ENCODE measurements at places on chromosomes 3 and 15. TPM values are rescaled to one million over a fixed set of nuclear protein-coding genes. Genes with fewer than 3 reads are reported as not detected.
A peak's percentile ranks its signal among the peaks of the same experiment; 100 is the strongest.

- no peak overlapping the region for H3K4me3 ChIP-seq
- no peaks in the 10 kb centered on the region for H3K4me1 ChIP-seq
- H3K36me3 ChIP-seq, result no peaks in the 10 kb centered on the region
- no peak for DNase-seq
Observed at GRCh38 chr3:12340506-12340905, 51.6 kb downstream of the PPARG start.

Gene SPATA12
- total RNA-seq, result 0.12 TPM

GRCh38 chr3:20054549-20054987, 14.3 kb downstream of the KAT2B start:
- H3K36me3 ChIP-seq, result no peaks in the 10 kb centered on the region
- H3K27ac ChIP-seq, result no peak overlapping the region
- DNase-seq, result no peak
- no peaks in the 10 kb centered on the region for H3K27me3 ChIP-seq

GRCh38 chr15:93454788-93455187, 365.8 kb upstream of the RGMA start:
- no peaks in the 10 kb centered on the region for H3K27me3 ChIP-seq
- H3K27ac ChIP-seq, result peak overlapping the region; percentile 9
- H3K36me3 ChIP-seq, result no peaks in the 10 kb centered on the region
- DNase-seq, result no peak
- peaks cover 30% of the 10 kb centered on the region for H3K4me1 ChIP-seq

- no peak for DNase-seq
- H3K4me1 ChIP-seq, result no peaks in the 10 kb centered on the region
- no peaks in the 10 kb centered on the region for H3K36me3 ChIP-seq
- no peak overlapping the region for H3K27ac ChIP-seq
Observed at GRCh38 chr3:33313331-33313730, 36.1 kb downstream of the FBXL2 start.

Gene GATM
- 21.3 TPM for total RNA-seq

Gene COL8A1
- total RNA-seq, result not detected

Gene CD80
- total RNA-seq, result not detected

DNA sequence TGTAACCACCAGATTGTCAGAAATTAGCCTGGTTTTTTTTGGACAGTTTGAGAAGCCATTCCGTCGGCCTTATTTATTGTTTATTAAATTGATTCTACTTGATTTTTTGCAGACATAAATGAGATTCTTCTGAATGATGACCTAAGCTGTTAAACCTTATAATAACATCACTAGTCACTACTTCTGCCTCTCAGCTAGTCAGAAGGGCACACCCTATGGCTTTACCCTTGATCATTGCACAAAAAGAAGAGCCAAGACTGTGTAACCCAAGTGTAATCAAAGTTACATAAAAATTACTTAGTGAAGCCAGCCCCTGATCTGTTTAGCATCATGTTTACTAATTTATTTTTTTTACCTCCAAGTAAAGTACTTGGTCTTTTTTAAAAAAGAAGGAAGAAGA, 64.3 kb downstream of the CHL1 start:
- no peak overlapping the region for H3K27ac ChIP-seq
- no peak overlapping the region for H3K4me3 ChIP-seq
- H3K27me3 ChIP-seq, result no peaks in the 10 kb centered on the region

- H3K4me3 ChIP-seq, result no peak overlapping the region
- no peak overlapping the region for H3K27ac ChIP-seq
- H3K36me3 ChIP-seq, result no peaks in the 10 kb centered on the region
- H3K27me3 ChIP-seq, result no peaks in the 10 kb centered on the region
- no peak for DNase-seq
- peaks cover 16% of the 10 kb centered on the region for H3K4me1 ChIP-seq
Observed at GRCh38 chr3:134237454-134238145, 13.1 kb downstream of the RYK start.

DNA sequence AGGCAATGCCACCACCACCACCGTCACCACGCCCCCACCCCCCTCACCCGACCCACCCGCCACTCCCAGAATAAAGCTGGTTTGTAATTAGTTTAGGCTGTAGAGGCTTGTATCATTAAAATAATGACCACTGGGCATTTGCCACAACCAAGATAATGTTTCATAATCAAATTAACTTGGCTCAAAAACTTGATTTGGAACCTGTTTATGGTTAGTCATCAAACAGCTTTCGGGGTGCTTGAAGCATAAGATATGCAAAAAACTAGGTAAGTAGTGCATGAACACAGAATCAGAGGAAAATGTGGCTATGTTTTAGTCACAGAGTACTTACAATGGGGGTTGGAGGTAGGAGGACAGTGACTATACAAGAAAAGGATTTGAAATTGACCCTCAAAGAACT, 115.1 kb downstream of the FHIT start:
- no peak for DNase-seq
- H3K27me3 ChIP-seq, result no peaks in the 10 kb centered on the region
- peaks cover 6% of the 10 kb centered on the region for H3K4me1 ChIP-seq
- H3K27ac ChIP-seq, result no peak overlapping the region
- no peak overlapping the region for H3K4me3 ChIP-seq
- H3K36me3 ChIP-seq, result no peaks in the 10 kb centered on the region

Gene SIDT1
- total RNA-seq, result not detected

Gene IQCF5
- not detected for total RNA-seq

Gene NMNAT3
- 0.95 TPM for total RNA-seq

Gene LEO1
- total RNA-seq, result 43.9 TPM

- no peak overlapping the region for H3K27ac ChIP-seq
- no peaks in the 10 kb centered on the region for H3K27me3 ChIP-seq
- no peak for DNase-seq
- no peaks in the 10 kb centered on the region for H3K36me3 ChIP-seq
- peaks cover 47% of the 10 kb centered on the region for H3K4me1 ChIP-seq
Observed at GRCh38 chr15:73019601-73020146, 32.6 kb upstream of the NEO1 start.

Gene NEK10
- 0.54 TPM for total RNA-seq

- no peak overlapping the region for H3K27ac ChIP-seq
- no peaks in the 10 kb centered on the region for H3K4me1 ChIP-seq
- H3K36me3 ChIP-seq, result no peaks in the 10 kb centered on the region
Observed at GRCh38 chr3:141342386-141342785, 25.9 kb upstream of the ZBTB38 start.

DNA sequence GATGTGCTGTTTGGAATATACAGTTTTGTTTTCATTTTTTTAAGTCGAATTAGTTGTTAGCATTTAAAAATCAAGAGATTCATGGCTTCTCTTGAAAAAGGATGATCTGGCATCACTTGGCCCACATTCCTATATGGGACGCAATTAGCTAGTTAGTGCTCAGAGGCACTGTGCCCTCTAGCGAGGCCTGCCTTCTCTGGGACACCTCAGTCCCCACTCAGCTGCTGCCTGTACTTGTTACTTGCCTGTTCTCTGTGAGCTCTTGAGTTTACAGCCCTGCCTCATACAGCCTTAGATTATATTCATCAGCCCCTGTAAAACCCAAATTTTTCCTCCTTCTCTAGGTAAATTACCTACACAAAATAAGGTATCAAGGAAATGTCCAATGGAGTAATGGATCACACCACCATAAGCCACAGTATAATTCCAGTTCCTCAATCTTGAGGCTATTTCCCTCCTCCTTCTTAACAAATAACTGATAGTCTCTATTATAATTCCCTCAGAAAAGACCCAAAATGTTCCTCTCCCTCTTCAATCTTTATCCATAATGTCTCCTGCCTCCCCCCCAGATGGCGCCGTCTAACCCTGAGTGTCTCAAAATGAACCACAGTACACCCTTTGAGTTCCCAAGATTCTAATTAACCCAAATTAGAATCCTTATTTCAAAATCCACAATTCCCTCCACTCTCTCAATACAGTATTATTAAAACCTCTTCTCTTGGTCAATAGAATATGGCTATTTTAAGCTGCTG, 2.7 kb downstream of the ZMAT3 start:
- no peaks in the 10 kb centered on the region for H3K36me3 ChIP-seq
- H3K4me1 ChIP-seq, result peaks cover 21% of the 10 kb centered on the region
- DNase-seq, result peak; percentile 51
- H3K27ac ChIP-seq, result no peak overlapping the region

- H3K27me3 ChIP-seq, result peaks cover 39% of the 10 kb centered on the region
- H3K4me1 ChIP-seq, result peaks cover 13% of the 10 kb centered on the region
- no peak overlapping the region for H3K27ac ChIP-seq
Observed at GRCh38 chr15:101044625-101045235, 125.6 kb downstream of the LRRK1 start.

DNA sequence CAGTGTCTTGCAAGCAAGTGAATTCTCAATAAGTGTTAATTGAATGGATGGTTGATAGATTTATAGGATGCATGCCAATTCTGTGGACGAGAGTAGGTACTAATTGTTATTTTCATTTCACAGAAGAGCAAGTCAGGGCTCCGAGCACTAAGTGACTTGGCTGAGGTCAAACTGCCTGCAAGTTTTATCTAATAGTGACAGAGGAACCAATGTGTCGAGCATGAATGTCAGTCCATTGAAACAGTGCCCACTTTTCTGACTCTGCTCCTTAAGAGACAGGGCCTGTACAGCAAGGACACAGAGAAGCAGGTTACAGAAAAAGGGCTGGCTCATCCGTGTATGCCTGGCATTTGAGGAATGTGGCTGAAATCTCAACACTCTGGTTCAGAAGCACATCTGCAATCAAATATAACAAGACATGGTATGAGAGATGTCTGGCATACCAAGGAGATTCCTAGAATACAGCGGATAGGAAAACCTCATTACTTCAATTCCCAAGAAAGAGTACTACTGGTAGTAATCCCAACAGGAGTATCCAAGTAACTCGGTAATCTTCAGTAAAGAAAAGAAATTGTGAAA, 6.0 kb upstream of the B3GNT5 start:
- H3K27me3 ChIP-seq, result peaks cover 12% of the 10 kb centered on the region
- H3K4me1 ChIP-seq, result no peaks in the 10 kb centered on the region
- H3K36me3 ChIP-seq, result no peaks in the 10 kb centered on the region
- peak; percentile 11 for DNase-seq

Gene ZIC1
- total RNA-seq, result 0.84 TPM

DNA sequence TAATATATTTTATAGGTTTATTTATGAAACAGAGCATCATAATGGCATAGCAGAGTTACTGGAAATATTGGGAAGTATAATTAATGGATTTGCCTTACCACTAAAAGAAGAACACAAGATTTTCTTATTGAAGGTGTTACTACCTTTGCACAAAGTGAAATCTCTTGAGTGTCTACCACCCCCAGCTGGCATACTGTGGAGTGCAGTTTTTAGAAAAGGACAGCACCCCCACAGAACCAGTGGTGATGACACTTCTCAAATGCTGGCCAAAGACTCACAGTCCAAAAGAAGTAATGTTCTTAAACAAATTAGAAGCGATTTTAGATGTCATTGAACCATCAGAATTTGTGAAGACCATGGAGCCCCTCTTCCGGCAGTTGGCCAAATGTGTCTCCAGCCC, 58.1 kb downstream of the DNAH1 start:
- H3K4me3 ChIP-seq, result no peak overlapping the region
- no peak overlapping the region for H3K27ac ChIP-seq
- DNase-seq, result no peak
- H3K27me3 ChIP-seq, result peaks cover 26% of the 10 kb centered on the region
- no peaks in the 10 kb centered on the region for H3K36me3 ChIP-seq
- peaks cover 6% of the 10 kb centered on the region for H3K4me1 ChIP-seq

GRCh38 chr3:129045675-129046036, 14.9 kb upstream of the GP9 start:
- H3K4me3 ChIP-seq, result no peak overlapping the region
- no peak for DNase-seq
- no peaks in the 10 kb centered on the region for H3K36me3 ChIP-seq
- H3K4me1 ChIP-seq, result no peaks in the 10 kb centered on the region

- no peak overlapping the region for H3K4me3 ChIP-seq
- no peaks in the 10 kb centered on the region for H3K36me3 ChIP-seq
- peaks cover 18% of the 10 kb centered on the region for H3K4me1 ChIP-seq
- no peaks in the 10 kb centered on the region for H3K27me3 ChIP-seq
Observed at GRCh38 chr3:126438746-126439145, 36.9 kb downstream of the ZXDC start.

DNA sequence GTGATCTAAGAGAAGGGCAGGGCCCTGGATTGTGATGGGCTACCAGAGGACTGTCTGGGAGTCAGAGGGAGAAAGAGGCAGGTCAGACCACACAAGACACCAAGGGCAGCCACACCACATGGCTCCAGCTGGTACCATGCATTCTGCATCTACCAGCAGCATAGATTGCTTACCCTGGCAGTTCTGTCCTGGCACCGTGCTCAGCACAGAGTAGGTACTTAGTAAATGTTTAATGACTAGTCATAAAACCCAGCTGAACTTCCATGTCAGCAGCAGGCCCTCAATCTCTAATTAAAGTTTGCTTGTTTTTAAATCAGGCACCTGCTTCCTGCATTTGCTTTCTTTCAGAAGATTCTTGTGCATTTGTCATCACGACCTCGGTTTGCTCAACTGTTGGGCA, 77.3 kb upstream of the ATP2B2 start:
- H3K4me1 ChIP-seq, result no peaks in the 10 kb centered on the region
- no peak overlapping the region for H3K4me3 ChIP-seq
- H3K36me3 ChIP-seq, result no peaks in the 10 kb centered on the region
- no peak for DNase-seq
- H3K27me3 ChIP-seq, result no peaks in the 10 kb centered on the region

DNA sequence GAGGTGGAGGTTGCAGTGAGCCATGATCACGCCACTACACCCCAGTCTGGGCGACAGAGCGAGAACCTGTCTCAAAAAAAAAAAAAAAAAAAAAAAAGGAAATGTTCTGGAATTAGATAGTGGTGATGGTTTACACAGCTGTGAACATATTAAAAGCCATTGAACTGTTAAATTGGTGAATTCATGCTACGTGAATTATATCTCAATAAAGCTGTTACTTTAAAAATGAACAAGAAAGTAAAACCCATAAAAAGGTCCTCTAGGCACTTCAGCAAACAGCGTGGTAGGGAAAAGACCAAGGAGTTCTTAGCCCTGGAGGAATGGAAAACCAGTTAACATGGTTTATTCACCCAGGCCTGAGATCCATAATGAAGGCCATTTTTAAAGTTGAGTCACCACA, 180.1 kb downstream of the ATG7 start:
- no peak for DNase-seq
- no peak overlapping the region for H3K27ac ChIP-seq
- H3K36me3 ChIP-seq, result no peaks in the 10 kb centered on the region
- peaks cover 17% of the 10 kb centered on the region for H3K4me1 ChIP-seq
- no peaks in the 10 kb centered on the region for H3K27me3 ChIP-seq

- no peaks in the 10 kb centered on the region for H3K36me3 ChIP-seq
- no peaks in the 10 kb centered on the region for H3K27me3 ChIP-seq
- DNase-seq, result no peak
- H3K4me3 ChIP-seq, result no peak overlapping the region
Observed at GRCh38 chr3:119351581-119351980, 57.4 kb downstream of the ARHGAP31 start.

Data from neural progenitor cell (in vitro differentiated cells).